ENCODE measurements at places on chromosomes 16 and 17. TPM values are rescaled to one million over a fixed set of nuclear protein-coding genes. Genes with fewer than 3 reads are reported as not detected.

GRCh38 chr16:84312783-84313382 lies 18.2 kb downstream of the WFDC1 start:
- no peak overlapping the region for H3K27ac ChIP-seq
- peaks cover 49% of the 10 kb centered on the region for H3K27me3 ChIP-seq
- no peaks in the 10 kb centered on the region for H3K4me1 ChIP-seq
- DNase-seq, result no peak
- H3K4me3 ChIP-seq, result no peak overlapping the region

DNA sequence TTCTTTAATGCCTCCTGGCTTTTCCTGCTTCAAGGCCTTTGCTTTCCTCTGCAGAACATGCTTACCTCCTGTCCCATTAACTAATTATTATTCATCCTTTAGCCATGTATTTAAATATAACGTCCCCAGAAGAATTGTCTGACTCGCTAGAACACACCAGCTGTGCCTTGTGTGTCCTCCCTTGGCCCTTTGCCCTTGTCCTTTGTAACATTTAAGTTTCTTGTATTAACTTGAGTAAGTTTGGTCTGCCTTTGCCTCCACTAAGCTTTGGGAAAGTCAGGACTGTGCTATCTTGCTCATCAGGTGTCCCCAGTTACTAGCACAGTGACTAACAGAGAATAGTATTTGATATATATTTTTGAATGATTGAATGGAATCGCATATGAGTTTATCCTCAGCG lies 29.6 kb upstream of the ABCA9 start:
- H3K36me3 ChIP-seq, result no peaks in the 10 kb centered on the region
- no peak overlapping the region for H3K4me3 ChIP-seq
- H3K27ac ChIP-seq, result no peak overlapping the region
- H3K27me3 ChIP-seq, result no peaks in the 10 kb centered on the region

DNA sequence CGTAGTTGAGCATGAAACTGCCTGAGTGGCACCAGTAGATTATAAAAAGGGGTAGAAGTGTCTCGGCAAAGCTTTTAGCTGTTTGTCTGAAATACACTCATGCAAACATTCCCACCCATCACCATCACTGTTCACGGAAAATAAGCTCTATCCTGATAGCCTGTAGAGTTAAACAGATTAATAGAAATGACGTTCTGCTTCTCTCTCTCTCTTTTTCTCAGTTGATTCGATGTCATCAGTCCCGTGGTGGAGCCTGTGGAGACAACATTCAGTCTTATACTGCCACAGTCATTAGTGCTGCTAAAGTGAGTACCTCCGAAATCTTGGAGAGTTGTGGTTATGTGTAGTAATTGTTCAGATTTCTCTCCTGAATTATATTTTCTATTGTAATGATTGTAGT lies 224.7 kb downstream of the BCAS3 start:
- no peaks in the 10 kb centered on the region for H3K27me3 ChIP-seq
- no peak for DNase-seq
- no peak overlapping the region for H3K27ac ChIP-seq
- H3K4me1 ChIP-seq, result peaks cover 3% of the 10 kb centered on the region
- no peak overlapping the region for H3K4me3 ChIP-seq

Gene SLC12A3
- not detected for total RNA-seq

GRCh38 chr17:11324846-11325420 lies 83.9 kb downstream of the SHISA6 start:
- DNase-seq, result no peak
- H3K27me3 ChIP-seq, result no peaks in the 10 kb centered on the region
- H3K27ac ChIP-seq, result no peak overlapping the region
- H3K4me3 ChIP-seq, result no peak overlapping the region
- no peaks in the 10 kb centered on the region for H3K36me3 ChIP-seq

Measured in cardiac muscle cell (in vitro differentiated cells and primary cell).